ENCODE measurements at places on chromosomes 7 and 10.

DNA sequence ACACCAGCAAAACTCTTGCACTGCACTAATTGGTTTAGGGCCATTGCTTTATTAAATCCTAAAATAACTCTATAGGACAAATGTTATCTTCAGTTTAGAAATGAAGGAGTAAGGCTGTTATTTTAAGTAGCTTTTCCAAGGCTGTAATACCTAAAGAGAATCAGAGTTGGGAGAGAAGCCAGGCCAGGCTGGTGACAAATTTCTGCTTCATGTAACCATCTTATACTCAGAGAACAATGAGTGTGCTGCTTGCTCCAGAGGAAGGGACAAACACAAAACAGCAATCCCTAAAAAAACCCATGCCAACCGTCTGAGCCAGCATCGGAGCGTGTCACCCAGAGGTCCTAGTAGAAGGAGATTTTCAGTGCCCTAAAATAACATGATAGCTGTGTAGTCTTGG, 49.7 kb upstream of the TARP start:
- no peak for DNase-seq

- no peak for DNase-seq
These were observed 16.5 kb upstream of the DDIT4 start for GRCh38 chr10:72257051-72257892.

DNA sequence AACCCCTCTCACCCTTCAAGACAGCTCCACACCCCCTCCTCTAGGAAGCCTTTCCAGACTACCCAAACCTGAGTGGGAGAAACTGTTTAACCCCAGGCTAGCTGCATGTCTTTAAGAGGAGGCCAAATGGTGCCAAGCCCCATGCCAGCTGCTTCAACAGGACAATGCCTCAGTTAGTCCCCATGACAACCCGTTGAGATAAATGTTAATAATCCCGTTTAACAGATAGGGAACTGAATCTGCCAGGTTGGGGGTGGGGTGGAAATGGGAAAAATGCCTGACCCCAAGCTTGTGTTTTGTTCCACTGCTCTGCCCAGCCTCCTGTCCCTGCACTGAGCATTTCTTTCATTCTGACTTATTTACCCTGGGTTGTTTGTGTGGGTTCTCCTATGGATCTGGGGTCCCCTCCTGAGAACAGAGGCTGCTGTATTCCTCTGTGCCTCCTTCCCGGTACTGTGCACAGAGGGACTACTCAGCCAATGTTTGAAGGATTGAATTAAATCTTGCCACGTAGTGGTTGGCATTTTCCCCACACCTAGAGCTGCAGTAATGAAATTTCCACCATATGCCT, 452.6 kb upstream of the ZMIZ1 start:
- no peak for DNase-seq

DNA sequence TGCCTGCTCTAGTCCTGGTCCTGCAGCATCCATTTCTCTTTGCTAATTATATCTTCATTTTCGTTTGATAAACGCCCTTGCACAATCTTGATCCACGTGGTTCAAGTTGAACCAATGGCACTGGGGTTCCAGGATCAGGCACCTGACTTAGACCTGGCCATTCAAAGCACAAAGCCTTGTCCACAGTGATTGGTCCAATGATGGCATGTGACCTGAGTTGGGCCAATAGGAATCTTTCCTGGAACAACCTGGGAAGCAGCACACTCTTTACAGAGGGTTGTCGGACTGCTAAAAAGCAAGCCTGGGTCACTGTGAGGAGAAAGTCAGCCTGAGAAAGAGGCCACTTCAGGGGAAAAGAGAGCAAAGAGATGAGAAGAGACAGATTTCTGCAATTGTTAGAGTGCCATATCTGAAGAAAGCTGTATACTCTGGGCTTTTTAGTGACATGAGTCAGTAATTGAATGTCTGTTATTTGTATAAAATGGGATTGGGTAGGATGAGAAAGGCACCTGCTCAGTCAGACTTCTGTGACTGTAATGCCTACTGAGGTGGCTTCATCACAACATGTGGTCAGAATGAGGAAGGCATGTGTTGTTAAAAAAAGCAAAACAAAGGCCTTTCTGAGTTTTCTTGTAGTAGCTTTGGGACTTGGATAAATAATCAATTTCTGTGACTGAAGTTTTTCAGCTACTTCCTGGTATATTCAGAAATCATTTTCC, 4.4 kb upstream of the STEAP4 start:
- DNase-seq = no peak

GRCh38 chr10:35369049-35369611, 32.8 kb downstream of the CCNY start:
- no peak for DNase-seq

DNA sequence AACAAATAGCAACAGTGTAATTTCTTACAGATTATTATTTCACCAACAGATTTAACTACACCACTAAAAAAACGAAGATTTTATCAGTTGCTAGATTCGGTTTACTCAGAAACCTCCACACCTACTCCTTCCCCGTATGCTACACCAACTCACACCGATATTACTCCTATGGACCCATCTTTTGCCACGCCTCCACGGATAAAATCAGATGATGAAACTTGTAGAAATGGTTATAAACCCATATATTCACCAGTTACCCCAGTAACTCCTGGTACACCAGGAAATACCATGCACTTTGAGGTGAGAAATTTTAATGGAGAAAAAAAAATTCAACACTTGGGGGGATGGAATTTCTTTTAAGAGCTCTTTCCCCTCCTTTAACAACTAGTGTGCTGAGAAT, 92.5 kb downstream of the KMT2E start:
- DNase-seq = no peak

GRCh38 chr7:94492601-94493000, 17.0 kb upstream of the CASD1 start:
- no peak for DNase-seq

- DNase-seq = no peak
These were observed 18.4 kb downstream of the AKAP9 start for GRCh38 chr7:91959023-91959422.

DNA sequence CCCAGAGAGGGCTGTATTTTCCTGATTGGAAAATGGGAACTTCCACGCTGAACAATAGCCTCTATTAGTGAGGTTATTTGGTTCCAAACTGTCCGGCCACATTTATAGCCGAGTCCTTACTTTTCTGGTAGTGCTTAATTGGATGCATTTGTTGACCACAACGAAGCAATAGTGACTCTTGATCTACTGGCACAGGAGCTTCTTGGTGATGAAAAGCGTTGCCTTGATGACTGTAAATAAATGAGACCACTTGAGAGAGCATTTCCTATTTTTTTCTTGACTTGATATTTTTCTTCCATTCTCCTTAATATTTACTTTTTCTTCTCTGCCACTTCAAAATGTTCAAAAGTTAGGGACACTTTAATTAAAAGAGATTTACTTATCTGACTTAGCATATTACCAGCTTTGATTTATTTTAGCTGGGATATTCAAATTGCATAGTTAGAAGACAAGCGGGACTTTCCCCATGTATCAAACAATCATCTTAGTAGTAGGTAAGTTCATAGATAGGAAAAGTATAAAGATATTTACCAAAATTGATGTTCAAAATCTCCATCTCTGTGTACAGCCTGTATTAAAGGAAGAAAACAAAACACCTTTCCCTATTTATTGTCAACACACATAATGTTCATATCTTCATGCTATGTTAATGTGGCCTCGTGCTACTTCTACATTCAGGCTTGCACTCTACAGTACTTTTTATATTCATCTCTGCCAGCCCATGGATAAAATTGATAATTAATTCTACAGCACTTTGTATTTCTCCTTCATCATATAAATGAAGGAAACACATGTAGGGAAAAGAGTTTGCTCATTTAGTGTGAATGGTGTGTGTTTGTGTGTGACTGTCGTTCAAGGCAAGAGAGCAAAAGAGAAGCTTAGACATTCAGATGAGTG, 5.1 kb upstream of the SP8 start:
- DNase-seq = no peak

- DNase-seq = no peak
These were observed 47.3 kb upstream of the TES start for GRCh38 chr7:116162992-116163391.

- no peak for DNase-seq
These were observed 27.3 kb downstream of the SGMS1 start for GRCh38 chr10:50596456-50596855.

GRCh38 chr7:107262857-107263256, 94.1 kb downstream of the HBP1 start:
- no peak for DNase-seq

DNA sequence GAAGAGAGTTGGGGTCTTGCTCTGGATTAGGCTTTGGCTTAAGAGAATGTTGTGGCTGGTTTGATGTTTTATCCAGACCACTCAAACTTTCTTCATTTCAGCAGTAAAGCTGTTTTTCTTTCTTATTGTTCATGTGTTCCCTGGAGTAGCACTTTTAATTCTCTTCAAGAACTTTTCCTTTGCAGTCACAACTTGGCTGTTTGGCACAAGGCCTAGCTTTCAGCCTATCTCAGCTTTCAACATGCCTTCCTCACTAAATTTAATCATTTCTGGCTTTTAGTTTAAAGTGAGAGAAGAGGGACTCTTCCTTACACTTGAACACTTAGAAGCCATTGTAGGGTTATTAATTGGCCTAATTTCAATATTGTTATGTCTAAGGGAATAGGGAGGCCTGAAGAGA, 18.1 kb downstream of the CCDC126 start:
- DNase-seq = no peak

DNA sequence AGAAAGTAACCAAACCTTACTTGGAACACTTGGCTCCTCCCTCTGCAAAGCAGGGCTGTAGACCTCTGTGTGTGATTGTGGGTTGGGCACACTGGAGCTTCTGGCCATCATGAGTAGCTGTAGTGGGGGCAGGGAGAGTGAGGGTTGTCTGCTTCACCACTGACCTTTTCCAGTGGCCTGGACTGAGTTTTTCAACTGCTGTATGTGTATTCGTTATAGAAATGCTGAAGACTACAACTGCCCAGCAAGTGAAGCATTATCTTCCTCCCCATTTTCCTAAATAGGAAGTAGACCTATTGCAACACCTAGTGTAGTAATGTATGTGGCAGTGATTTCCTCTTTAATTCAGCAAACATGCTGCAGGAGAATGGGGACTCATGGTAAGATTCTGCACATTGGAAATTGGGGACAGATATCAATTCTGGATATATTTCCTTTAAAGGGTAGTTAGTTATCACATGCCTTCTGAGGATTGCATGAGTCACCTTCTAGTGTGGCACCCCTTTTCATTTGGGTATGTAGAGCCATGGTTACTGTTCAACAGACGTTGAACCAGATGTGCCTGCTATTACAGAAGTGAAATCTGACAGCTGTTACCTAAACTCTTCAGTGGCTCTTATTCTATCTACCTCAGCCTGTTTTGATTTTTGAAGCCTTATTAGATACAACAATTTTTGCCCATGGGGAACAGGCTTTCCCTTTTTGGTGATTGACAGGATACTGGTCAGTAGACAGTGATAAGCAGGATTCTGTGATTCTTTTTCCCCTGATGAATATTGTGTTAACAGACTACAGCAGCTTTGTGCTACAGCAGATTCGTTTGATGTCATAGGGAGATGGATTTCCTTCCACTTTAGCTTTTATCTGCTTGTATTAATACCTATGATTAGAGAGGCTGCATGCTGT, 130.9 kb downstream of the SND1 start:
- no peak for DNase-seq

- no peak for DNase-seq
These were observed 182.7 kb downstream of the CCSER2 start for GRCh38 chr10:84511106-84511505.

- no peak for DNase-seq
These were observed 69.8 kb downstream of the DOCK4 start for GRCh38 chr7:112136271-112137008.

DNA sequence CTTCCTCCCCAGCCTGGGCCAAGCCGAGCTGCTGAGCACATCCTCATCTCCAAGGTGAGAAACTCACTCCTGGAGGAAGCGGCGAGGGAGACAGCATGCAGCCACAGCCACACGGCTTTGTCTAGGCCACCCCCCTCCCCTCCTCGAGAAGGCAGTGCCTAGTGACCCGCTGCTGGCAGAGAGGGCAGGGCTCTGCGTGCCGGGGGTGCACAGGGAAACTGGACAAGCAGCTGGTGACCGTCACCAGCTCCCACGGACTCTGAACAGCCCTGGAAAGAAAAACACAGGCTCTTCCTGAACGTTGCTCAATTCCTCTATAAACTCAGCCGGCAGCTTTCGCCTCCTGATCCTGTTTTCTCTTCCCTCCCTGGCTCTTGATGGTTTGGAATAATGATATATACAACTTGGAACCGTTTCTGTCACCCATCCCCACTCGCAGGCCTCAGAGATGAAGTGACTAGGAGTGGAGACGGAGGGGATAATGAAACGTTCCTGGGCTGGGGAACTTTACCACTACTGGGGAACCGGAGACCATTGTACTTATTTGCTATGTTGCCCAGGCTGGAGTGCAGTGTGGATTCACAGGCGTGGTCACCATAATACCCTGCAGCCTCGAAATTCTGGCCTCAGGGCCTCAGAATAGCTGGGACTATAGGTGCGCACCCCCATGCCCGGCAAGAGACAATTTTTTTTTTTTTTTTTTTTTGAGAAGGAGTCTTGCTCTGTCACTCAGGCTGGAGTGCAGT, 19.3 kb downstream of the PAPOLB start:
- no peak for DNase-seq

- no peak for DNase-seq
These were observed 552.4 kb upstream of the GALNT17 start for GRCh38 chr7:70579397-70580097.

DNA sequence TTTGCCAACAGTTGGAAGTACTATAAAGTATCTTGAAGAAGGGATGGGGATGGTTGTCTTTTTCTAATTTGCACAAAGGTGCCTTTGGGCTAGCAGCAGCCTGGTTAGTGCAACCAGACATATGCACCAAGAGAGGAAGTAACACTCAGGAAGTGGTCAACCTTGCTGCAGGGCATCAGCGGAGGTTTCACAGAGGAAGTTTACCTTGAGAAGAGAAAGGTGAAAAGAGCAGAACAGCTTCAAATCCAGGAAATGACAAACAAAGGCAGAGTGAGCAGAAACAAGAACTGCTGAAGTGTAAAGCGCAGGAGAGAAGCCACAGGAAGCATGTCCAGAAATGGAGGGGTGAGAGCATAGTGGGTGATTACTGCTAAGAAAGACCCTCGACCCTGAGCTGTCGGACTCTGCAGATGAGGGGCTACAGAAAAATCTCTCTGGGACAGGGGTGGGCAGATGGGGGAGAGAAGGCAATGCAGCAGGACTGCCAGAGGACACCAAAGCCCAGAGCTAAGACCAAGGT, 66.9 kb downstream of the STK17A start:
- peak; percentile 27 for DNase-seq

GRCh38 chr7:47818796-47819606, 129.3 kb downstream of the PKD1L1 start:
- no peak for DNase-seq

- DNase-seq = peak; percentile 10
These were observed 659 bp downstream of the OPTN start for GRCh38 chr10:13100349-13101294.

GRCh38 chr7:99001482-99002147, 123.3 kb downstream of the TRRAP start:
- DNase-seq = no peak

GRCh38 chr7:39952803-39953202, 2.7 kb downstream of the CDK13 start:
- DNase-seq = no peak

- no peak for DNase-seq
These were observed 1.9 kb downstream of the GRID1 start for GRCh38 chr10:86364491-86365345.

GRCh38 chr10:59833810-59834209, 72.5 kb downstream of the CCDC6 start:
- DNase-seq = no peak

- DNase-seq = no peak
These were observed 832 bp upstream of the TIAL1 start for GRCh38 chr10:119597405-119598186.

GRCh38 chr10:86255405-86256251, 111.0 kb downstream of the GRID1 start:
- no peak for DNase-seq
